ENCODE measurements at places on chromosomes 12 and 14.

GRCh38 chr12:120939523-120939922 lies 35.4 kb upstream of the SPPL3 start:
- no peak for DNase-seq

GRCh38 chr12:9699898-9700605 lies 30.5 kb downstream of the CLEC2D start:
- DNase-seq, result no peak

DNA sequence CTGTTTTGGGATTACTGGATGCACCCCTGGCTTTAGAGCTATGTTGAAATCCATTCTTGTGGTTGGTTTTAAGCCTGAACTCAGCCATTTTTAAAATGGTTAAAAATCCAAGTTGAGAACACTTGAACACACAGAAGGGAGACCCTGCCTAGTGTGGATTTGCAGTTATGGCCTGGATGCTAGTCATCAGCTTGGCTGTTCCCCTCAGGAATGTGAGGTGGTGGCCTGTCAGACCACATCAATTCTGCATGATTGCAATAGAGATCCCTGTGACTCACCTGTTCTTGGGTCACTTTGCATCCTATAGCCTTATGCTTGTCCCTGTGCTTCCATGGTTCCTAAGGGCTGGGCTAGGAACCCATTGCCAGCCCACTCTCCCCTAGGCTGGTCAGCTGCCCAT lies 454.1 kb downstream of the ATP23 start:
- DNase-seq, result no peak

DNA sequence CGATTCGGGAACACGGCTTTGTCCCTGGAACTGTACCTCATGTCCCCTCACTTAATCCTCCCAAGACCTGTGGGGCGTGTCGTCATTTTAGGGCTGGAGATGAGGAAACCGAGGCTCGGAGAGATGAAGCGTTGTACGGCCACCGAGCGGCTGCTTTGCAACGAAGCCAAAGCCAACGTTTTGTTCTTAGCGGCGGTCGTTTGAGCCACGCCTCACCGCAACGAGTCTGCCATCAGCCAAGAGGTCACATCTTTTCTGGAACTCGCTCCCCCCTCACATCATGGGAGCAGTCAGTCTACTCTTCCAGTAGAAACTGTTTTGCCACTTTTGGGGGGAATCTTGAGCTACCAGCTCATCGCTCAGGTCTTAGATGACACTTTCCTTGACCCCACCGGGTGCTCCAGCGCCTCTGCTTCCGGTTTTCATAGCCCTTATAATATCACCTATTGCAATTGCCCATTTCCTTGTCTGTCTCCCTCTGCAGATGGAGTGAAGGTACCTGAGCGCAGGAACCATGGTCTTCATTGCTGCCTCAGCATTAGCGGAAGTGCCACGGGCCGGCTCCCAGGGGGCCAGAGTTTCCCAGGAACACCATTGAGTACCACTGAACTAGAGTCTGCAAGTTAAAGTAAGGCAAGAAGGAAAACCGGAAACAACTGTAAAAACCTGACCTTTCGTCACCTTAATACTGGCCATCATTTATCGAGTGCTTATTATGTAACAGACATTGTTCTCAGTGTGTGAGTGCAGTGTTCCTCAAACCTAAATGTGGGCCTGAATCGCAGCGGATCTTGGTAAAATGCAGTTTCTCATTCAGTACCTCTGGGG lies 19.6 kb downstream of the NINJ2 start:
- DNase-seq, result peak; percentile 39

DNA sequence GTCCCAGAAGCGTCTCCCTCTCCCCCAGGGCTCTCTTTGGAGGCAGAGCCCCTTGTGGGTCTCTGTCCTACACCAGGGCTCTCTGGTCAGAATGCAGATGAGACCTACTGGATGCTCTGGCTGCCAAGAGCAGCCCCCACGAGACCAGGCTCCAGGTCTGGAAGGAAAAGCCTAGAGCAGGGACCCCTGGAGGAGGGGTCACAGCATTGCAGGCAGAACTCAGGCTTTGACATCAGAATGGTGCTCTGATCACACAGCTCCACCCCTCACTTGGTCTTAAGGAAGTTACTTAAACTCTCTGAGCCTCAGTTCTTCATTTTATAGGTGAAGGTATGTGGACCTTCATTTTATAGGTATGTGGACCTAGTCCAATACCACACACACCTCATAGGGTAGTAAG lies 83.1 kb downstream of the ARL6IP4 start:
- no peak for DNase-seq
